GM04504 (cell line): ENCODE measurements at places on chromosomes 6 and 20.

DNA sequence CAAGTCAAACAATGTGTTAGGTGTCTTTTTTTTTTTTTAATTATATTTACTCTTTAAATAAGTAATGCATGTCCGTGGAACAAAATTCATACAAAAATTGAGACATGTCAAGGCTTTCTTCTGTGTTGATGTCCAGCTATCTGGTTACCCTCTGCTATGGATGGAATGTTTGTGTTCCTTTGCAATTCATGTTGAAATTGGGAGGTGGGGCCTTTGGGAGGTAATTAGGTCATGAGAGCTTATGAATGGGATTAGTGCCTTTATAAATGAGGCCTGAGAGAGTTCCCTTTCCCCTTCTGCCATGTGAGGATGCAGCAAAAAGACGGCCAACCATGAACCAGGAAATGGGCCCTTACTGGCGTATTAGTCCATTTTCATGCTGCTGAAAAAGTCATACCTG is 83.1 kb upstream of the KCNG1 start:
- no peak for DNase-seq

DNA sequence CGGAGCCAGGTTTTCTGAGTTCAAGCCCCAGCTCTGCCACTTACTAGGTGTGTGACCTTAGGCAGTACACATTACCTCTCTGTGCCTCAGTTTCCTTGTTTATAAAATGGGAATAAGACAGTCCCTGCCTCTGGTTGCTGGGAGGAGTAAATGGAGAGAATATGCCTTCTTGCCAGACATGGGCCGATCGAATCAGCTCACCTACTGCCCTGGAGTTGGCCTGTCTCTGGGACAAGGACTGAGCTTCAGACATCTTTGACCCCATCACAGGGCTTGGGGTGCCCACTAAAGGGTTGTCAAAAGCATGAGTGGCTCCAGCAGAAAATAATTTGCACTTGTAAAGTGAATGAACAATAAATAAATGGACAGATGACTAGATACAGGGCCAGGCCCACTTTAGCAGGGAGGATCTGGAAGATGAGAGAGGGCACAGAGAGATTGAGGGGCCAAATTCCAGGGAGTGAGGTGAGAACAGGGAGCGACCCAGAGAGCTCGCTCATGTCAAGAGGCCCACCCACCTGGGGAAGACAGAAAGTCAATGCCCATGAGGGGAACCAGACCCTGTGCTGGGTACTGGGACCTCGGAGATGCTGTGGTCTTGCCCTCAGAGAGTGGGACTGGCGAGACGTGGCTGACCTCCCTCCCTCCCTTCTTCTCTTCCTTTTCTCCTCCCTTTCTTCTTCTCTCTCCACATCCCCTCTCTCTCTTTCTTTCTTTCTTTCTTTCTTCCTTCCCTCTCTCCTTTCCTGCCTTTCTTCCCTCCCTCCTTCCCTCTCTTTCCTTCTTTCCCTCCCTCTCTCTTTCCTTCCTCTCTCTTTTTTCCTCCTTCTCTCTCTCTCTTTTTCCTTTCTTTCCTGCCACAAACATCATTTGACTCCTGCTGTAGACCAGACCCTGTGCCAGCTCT is 3.9 kb upstream of the BPIFA2 start:
- no peak for DNase-seq

- DNase-seq = peak; percentile 21
Observed at GRCh38 chr6:156021746-156022396, 566.2 kb upstream of the NOX3 start.

GRCh38 chr20:43725666-43726065 is 1.1 kb downstream of the GTSF1L start:
- no peak for DNase-seq

DNA sequence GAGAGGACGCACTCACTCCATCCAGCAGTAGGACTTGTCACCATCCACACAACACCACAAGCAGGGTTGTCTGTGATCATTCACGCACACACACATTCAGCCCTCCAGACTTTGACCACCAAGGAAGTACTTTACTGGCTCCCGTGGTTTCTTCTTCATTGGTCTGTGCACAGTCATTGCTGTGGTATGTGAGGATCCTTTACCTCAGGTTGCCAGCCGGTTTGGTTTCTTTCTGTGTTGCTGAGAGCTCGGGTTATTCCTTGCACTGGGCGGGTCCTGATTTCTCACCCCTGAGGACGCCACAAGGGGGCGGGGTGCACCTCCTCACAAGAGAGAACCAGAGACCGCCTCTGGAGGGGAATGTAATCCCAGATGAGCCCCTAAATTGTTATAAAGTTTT is 11.2 kb downstream of the SLC35A1 start:
- DNase-seq = no peak

- DNase-seq = no peak
Observed at GRCh38 chr6:139154881-139155547, 20.1 kb downstream of the HECA start.

DNA sequence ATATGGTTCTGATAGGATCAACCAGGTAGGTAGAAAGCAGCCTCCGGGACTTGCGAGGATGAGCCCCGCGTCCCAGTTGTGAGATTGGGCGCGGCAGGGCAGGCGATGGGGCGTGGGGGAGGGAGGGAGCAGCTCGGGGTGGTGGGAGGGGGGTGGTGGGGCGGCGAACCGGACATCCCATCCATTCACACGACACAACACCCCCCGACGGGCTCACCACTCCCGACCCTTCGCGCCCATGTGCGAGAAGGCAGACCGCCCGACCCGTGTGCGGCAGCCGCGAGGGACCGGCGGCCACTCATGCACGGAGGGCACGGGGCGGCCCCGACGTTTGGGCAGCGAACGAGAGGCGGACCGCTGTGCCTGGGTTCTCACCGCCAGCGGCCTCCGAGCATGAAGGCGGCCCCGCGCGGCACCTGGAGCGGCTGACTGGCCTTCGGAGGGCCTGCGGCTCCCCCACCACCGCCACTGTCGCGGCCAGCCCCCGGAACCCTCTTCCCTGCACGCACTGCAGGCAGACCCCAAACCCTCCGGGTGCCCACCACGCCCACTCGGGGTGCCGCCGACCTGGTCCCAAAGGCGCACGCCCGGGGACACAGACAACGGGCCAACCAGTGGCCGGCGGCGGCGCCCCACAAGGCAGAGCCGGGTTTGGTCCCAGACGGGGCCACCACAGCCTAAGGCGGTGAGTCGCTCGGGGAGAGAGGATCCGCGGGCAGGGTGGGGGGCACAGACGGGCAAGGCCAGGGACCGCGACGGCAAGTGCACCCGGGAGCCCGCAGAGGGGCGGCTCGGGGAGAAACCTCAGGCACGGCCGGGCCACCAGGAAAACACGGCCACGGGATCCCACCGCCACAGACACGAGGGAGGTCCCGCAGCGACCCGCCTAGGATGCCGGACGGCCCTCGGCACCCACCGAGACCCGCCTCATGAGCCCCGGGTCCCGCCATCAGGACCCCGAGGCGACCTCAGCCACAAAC is 769.2 kb upstream of the DEFB115 start:
- DNase-seq = no peak
